ENCODE measurements at places on chromosomes 7 and 10.

DNA sequence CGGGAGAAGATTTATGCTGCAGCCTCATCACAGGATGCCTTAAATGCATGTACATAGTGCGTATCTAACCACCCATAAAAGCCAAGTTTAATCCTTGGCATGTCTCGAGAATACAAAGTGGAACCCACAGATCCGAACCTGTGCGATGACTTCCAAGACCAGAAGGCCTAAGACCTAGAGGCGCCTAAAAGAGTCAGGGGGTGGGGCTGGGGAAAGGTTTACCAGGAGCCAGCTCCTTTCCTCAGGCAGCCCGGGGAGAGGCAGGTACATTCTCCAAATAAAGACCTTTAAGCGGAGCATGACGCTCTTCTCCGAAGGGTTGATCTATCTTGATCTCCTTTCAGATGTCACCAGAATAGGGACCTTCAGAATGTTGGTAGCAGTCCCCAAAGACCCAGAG, 9.7 kb downstream of the SP8 start:
- DNase-seq = no peak

DNA sequence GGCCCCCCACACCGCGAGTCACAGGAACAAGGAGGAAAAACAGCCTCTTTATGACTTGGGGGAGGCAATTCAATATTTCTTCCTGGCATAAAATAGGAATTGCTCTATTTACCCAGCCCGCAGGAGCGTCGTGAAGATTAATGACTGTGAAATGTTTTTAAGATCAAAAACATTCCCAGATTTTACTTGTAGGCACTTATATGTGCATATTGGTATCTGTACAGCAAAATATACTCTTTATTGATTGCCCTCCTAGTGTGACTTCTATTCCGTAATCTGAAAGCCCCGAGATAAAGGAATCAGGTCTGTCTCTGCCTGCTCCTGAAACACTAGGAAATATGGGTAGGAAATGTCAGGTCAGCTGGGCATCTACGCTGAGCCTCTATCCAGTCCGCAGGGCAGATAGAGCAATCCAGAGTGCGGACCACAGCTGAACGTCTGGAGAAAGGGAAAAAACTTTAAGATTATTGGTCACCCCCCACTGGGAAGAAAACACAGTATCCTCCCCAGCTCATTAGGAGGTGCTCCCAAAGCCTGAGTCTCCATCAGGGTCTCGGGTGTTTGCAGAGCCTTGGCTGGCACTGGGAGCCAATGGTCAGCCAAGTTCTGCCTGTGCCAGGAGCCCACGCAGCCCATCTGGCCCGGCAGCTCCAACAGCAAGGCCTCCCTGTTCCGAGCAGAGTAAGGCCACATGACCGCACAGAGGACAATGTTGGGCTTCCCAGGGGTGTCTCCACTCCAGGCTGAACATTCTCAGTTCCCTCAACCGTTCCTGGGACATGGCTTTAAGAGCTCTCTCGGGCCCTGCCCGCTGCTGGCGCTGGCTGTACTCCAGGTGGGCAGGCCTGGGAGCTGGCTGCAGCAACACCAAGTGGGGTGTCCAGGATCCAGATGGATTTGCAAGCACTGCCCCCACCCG, 7.7 kb downstream of the CTBP2 start:
- DNase-seq = no peak

- DNase-seq = no peak
These were observed 68.2 kb upstream of the GRM8 start for GRCh38 chr7:127320974-127321373.

DNA sequence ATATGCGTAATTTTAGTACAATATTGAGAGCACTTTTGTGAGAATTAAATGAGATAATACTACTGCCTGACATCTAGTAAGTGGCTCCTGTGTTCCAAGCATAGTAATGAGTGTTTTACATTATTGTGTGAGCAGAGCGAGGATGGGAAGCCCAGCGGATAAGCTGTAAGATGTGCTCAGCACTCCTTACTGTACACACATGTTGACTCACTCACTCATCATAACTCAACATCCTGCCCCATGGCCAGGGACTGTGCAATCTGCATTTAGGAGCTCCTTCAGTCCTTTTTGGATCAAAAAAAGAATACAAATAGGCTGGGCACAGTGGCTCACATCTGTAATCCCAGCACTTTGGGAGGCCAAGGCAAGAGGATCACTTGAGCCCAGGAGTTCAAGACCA, 72.9 kb upstream of the NEBL start:
- DNase-seq = no peak

All from activated naive CD4-positive, alpha-beta T cell treated with Interleukin-2 at 50 U/mL for 16 hours (primary cell).